ENCODE measurements at places on chromosomes 5 and 9. TPM values are rescaled to one million over a fixed set of nuclear protein-coding genes. Genes with fewer than 3 reads are reported as not detected.

PPP3R2 gene
- not detected for total RNA-seq

DNA sequence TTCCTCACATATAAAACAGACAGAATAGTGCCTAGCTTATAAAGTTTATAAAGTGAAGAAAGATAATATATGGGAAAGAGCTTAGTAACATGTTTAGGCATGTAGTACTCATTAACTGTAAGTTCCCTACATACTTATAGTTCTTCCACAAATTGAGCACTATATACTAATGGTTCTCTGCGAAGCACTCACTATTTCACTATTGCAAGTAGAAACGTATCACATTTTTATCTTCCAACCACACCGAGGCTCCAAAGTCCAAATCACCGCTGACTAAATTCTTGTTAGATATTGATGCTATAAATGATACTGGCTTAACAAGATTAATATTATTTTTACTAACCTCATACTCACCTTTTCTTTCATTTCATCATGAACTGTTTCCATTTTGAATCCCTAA is 61.0 kb downstream of the FBXW11 start:
- no peak for DNase-seq

DNA sequence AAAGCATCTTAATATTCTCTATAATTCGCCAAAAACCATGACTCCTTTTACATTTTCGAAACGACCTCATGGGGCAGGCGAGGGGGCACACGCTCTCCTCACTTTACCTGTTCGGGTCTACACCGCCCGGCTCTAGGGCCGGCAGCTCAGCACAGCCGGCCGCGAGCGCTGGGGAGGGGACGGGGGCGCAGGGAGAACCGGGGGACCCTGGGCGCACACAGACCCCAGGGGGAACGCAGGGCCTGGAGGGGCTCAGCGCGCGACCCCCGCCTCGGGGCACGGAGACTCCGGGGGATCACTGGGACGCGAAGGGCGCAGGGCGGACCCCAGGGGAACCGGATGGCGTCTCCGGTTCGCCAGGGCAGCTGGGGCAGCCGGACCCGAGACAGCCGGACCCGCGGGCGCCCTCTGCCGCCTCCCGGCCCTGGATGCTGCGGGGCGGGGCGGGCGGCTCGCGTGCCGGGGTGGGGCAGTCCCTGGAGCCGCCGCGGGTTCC is at the start of gene AHRR:
Gene AHRR, plus strand, starts transcription at position 485 of the 496 bp plus-strand sequence. CDS start 22,189 bp downstream, outside the sequence.
- peak; percentile 24 for DNase-seq

DNA sequence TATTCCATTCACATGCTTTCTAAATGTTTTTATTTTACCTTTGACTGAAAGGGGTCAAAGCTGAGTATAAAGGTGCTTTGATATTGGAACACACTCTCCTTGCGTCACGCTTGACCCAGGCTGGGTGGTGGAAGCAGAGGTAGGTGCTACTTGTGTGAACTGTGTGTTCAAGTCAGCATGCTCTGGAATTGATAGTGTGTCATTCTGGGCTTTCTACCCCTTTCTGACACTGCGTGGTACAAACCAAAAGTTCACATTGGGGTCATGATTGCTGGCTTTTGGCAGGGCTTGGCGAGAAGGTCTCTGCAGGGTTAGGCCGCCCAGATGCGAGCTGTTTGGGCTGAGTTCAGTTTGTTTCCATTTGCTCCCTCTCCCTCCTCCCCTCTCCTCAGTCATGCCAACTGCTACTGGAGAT is 131.8 kb downstream of the ADAMTSL1 start:
- DNase-seq, result no peak

DNA sequence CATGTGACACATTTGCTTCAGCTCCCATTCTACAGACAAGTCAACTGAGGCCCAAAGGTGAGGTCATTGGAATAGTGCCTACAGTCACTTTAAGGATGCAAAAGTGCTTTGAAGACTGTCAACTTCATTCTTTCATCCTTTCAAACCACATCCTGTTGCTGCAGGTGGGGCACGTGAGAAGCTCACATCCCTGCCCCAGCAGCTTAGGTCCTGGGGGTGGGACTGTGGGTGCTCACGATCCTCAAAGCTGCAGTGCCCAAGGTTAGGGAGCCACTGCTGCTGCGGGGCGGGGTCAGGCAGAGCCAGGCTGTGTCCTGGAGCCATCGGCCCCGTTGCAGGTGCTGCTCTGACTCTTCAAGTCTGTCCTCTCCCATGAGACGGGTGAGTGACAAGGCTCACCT is 57.9 kb upstream of the IER5L start:
- DNase-seq, result no peak
